Mesothelial cell of epicardium (in vitro differentiated cells): ENCODE measurements at places on chromosomes 11 and 22. TPM values are rescaled to one million over a fixed set of nuclear protein-coding genes. Genes with fewer than 3 reads are reported as not detected.

The ANKRD42 gene
- 6.9 to 7.8 TPM (median 7.0 TPM) in 3 replicates for total RNA-seq

The OR2AG1 gene
- not detected in 3 replicates for total RNA-seq

The IRF7 gene
- total RNA-seq, result 20.8 to 24.5 TPM (median 21.9 TPM) in 3 replicates

The CCDC116 gene
- total RNA-seq, result 0.78 to 1.3 TPM (median 0.84 TPM) in 3 replicates

The CECR2 gene
- total RNA-seq, result 14.1 to 15.1 TPM (median 15.0 TPM) in 3 replicates

The OR8D1 gene
- not detected in 3 replicates for total RNA-seq

The B4GALNT4 gene
- 294 to 314 TPM (median 300 TPM) in 3 replicates for total RNA-seq

The AIFM3 gene
- total RNA-seq, result 2.4 to 3.2 TPM (median 2.5 TPM) in 3 replicates

The KRTAP5-11 gene
- total RNA-seq, result 0.44 TPM in 1 of 3 replicates, not detected in the others

The DERL3 gene
- total RNA-seq, result 23.5 to 25.8 TPM (median 24.8 TPM) in 3 replicates

The MS4A4E gene
- 0.31 to 0.61 TPM in 2 of 3 replicates, not detected in the other for total RNA-seq

The APOL3 gene
- 1.3 to 2.2 TPM (median 1.8 TPM) in 3 replicates for total RNA-seq

The SYT8 gene
- total RNA-seq, result 1.2 to 2.1 TPM (median 1.9 TPM) in 3 replicates

The PDE3B gene
- 10.1 to 12.3 TPM (median 10.7 TPM) in 3 replicates for total RNA-seq

The TSPAN18 gene
- total RNA-seq, result 45.4 to 51.3 TPM (median 47.4 TPM) in 3 replicates

The TREH gene
- total RNA-seq, result 0.11 TPM in 1 of 3 replicates, not detected in the others

The MFNG gene
- 0.83 to 0.97 TPM (median 0.91 TPM) in 3 replicates for total RNA-seq
